Activated T-helper 9 cell treated with anti-CD3 and anti-CD28 coated beads, Interleukin-2, amount 50 U/mL, for 16 hours (primary cell): ENCODE measurements at places on chromosomes 7 and 10.

GRCh38 chr7:97513326-97513725, 218.6 kb upstream of the TAC1 start:
- DNase-seq = no peak

GRCh38 chr10:66714741-66715140, 211.1 kb upstream of the LRRTM3 start:
- DNase-seq = no peak

GRCh38 chr10:11610166-11610825, 1.2 kb downstream of the USP6NL start:
- no peak for DNase-seq

- no peak for DNase-seq
These were observed 236.5 kb downstream of the ARL4A start for GRCh38 chr7:12923971-12924370.
